ENCODE measurements at places on chromosomes 1 and 21.

GRCh38 chr1:27179379-27179778 lies 24.5 kb upstream of the SLC9A1 start:
- DNase-seq = no peak

DNA sequence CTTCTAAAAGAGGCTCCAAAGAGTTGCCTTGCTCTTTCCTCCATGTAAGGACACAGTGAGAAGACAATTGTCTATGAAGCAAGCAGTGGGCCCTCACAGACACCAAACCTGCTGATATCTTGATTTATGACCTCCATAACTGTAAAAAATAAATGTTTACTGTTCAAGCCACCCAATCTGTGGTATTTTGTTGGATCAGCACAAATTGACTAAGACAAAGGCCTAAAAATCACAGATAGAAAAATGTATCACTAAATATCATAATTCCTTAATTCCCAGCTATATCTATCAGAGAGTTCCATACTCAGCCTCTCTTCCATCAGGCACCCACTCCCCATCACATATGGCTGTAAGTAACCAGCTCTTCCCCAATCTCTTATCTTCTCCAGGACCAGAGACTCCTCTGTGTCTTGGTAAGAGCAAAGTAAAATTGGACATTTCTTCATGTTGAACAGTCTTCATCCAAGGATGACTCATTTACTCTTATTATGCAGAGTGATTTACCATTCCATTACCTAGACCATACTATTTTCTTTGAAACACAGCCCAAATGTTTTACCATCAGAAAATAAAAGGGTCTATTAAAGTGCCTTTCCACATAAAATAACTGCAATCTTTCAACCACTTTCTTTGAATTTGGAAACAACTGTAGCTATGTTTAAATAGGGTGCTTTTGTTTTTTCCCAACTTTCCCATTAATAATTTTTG lies 503.6 kb downstream of the MRPL39 start:
- no peak for DNase-seq

- no peak for DNase-seq
Observed at GRCh38 chr1:67777016-67777415, 56.3 kb downstream of the GNG12 start.

DNA sequence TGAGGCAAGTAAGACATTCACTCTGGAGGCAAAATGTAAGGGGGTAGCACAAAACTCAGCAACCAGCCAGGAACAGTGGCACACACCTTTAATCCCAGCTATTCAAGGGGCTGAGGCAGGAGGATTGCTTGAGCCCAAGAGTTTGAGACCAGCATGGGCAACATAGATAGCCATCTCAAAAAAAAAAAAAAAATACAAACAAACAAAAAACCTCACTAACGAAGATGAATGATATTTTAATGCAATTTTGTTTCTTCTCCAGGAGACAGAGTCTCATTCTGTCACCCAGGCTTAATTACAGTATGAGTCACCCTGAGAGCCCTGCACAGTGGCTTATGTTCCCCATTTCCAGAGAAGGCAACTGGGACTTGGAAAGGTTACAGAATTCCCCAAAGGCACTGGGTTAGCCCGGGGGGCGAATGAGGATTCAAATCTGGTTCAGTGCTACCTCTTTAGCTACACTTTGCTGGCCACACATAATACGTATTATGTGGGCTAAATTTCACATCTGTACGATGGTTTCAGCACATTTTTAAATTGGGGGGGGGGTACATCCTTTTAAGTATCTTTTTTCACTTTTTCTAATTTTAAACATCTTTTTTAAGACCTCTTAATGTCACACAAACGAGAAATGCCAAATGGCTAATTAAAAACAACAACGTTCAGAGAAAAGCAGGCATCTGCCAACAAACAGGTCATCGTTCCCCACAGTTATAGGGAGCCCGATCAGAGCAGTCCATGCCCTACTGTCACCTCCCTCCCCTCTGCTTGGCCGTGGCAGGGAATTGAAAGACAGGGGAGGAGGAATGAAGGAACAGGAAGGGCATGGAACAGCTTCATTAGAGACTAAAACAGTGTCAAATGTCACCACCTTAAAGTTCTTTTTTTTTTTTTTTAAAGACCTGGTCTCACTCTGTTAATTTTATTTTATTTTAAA lies 3.5 kb downstream of the CELA2A start:
- no peak for DNase-seq

DNA sequence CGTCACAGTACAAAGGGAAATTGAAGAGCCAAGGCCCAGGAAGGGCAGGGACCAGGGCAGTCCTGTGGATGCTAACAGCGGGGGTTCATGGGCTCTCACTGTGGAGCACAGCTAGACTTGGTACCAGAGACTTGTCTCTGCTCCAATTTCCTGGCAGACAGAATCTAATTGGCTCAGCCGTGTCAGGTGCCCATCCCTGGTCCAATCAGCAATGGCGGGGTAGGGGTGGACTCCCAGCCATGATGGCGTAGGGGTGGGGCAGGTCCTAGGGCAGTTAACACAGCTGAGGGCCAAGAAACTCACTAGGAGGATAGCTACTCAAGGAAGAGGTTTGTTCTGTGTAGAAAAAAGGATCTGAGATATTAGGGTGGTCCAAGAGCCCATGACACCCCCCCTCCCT lies 39.9 kb upstream of the TENT5B start:
- DNase-seq = no peak

DNA sequence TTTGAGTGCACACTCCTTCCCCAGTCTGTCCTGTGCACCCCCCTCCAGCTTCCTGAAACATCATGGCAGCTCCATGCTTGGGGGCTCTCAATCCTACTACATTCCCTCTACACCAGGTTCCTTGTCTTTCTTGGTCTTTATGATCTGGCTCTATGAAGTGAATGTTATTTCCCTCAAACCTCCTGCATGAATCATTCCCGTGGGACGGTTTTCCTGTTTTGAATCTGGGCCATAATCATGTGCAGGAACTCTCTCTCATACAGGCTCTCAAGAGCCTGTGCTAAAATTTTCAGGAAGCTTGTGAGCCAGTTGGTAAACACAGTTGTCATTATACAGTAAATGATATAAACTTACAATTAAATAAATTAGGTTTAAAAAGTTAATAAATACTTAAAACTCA lies 89.8 kb upstream of the KCNE2 start:
- DNase-seq = no peak

DNA sequence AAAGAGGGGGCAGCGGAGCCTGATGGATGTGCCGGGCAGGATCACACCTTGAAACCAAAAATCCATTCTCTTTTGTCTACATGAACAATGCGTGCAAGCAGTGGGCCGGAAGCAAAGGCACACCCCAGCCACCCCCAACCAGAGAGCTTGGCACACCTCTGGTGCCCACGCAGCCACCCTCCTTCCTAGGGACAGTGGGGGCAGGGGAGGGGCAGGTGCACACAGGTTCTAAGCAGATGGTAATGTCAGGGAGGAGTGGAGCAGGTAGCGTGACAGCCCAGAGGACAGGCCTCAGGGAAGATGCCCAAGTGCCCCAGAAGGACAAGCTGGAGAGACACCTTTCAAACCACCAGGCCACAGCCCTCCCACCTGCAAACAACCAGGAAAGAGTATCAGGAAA lies 36.5 kb downstream of the SYF2 start:
- DNase-seq = no peak

- DNase-seq = no peak
Observed at GRCh38 chr1:231952154-231952553, 325.6 kb downstream of the DISC1 start.

- DNase-seq = no peak
Observed at GRCh38 chr1:209010475-209011230, 572.9 kb upstream of the CAMK1G start.

GRCh38 chr1:225754940-225755641 lies 22.5 kb upstream of the SRP9 start:
- no peak for DNase-seq

- DNase-seq = no peak
Observed at GRCh38 chr1:173870252-173871075, 2.3 kb downstream of the ZBTB37 start.

- no peak for DNase-seq
Observed at GRCh38 chr1:44108241-44108640, 10.4 kb upstream of the KLF17 start.

GRCh38 chr1:30819244-30819571 lies 61.6 kb upstream of the LAPTM5 start:
- no peak for DNase-seq

DNA sequence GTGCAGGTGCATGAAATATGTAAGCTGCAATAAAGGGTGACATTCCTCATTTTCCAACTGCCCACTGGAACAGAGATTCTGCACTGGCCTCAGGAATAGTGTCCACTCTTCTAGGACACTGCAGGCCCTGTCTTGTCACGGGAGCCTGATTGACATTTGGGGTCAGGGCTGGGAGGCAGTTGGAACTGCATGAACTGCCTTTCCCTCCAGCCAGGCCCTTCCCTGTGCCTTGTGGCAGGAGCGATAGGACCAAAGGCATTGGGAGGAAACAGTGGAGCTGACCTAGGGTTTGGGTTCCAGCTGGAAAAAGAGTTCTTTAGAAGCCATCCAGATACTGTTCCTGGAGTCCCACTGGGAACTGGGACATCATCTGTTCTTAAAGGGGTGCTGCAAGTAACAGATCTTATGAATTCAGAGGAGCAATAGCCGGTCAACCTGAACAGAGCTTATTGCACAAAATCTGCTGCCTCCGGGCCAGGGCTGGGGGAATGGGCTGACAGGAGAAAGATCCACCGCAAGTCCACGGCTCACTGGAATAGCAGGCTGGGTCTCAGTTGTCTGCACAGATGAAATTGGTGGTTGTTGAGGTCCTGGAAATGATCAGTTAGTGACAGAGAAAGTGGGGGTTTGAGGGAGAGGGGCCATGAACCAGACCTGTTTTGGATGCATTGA lies 451.7 kb downstream of the CAMTA1 start:
- DNase-seq = no peak

DNA sequence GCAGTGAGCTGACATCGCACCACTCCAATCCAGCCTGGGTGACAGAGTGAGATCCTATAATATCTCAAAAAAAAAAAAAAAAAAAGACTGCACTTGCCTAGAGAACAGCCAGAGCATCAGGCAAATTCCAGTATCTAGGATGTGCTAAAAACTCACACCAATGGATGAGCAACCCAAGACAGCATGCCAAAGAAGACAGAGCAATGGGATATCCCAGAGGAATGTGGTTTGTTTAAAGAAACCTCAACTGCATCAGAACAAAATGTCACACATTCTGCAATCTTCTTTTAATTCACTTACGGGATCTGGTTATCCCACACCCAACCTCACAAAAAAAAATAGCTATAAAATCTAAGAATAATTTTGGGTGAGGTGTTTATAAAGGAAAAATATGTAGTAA lies 7.3 kb downstream of the KCNH1 start:
- DNase-seq = no peak

GRCh38 chr1:228298471-228298870 lies 90.6 kb downstream of the OBSCN start:
- DNase-seq = no peak

DNA sequence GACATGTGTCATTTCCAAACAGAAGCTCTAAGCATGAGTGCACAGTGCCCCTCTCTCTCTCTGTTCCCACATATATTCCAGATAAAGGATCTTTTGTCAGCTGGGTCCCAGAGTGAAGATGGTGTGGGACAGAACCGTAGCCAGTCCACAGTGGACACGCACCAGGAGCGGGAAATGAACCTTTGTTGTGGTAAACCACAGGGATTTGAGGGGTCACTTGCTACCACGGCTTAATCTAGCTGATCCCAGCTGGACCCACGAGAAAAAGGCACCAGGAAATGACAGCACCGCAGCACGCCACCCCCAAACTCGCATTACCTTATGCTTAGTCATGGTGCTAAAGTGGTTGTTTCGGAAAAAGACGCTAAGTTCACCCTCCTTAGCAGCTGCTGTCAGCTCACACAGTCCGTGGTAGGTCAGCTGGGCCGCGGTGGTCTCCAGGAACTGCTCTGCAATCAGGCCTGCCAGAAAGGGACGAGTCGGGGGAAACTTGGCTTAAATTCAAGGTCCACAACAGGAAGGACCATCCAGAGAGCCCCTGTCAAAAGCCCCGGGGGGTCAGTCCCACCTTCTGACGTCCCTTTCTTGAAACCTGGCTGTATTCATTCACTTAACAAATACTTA lies 7.5 kb downstream of the MINDY1 start:
- DNase-seq = no peak

GRCh38 chr1:81446000-81446669 lies 354.6 kb upstream of the ADGRL2 start:
- DNase-seq = no peak

- DNase-seq = no peak
Observed at GRCh38 chr1:78831731-78832360, 174.7 kb downstream of the ADGRL4 start.

- DNase-seq = no peak
Observed at GRCh38 chr1:6179564-6180175, 451 bp downstream of the CHD5 start.

DNA sequence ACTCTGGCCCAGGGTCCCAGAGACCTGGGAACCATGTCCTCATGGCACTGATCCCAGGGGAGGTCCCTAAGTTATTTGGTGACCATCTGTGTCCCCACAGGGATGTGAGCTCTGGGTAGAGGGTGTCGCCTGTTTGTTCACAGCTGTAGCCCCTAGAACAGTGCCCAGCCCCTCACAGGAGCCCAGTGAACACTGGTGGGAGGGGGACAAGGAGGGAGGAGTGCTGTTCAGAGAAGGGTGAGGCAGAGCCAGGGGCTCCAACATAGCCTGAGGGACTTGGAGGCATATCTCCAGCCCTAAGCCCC lies 450.4 kb downstream of the MATN1 start:
- DNase-seq = no peak

- no peak for DNase-seq
Observed at GRCh38 chr1:92858564-92859399, 26.9 kb downstream of the RPL5 start.

- no peak for DNase-seq
Observed at GRCh38 chr1:187685333-187685732, 856.6 kb downstream of the PLA2G4A start.

DNA sequence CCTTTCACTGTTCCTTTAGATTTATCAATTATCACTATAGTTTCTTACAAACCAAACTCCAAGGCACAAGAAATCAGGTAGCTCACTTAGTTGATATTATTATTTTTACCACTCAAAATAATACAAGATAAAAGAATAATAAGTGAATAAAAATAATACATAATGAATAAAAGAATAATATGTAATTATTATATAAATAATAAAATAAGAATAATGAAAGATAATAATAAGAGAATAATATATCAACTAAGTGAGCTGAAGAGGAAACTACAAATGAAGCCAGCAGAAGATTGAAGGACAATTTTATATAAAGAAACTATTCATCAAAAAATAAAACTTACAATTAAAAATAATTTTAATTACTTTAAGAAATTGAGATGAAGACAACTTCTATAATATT lies 90.6 kb downstream of the LRRIQ3 start:
- no peak for DNase-seq

- no peak for DNase-seq
Observed at GRCh38 chr1:50735443-50735842, 224.6 kb downstream of the FAF1 start.

- DNase-seq = no peak
Observed at GRCh38 chr1:171286032-171286705, 27.8 kb upstream of the FMO4 start.

GRCh38 chr1:47459253-47459788 lies 21.5 kb downstream of the FOXD2 start:
- no peak for DNase-seq
